NCI-H2171 (cell line): ENCODE measurements at places on chromosomes 1 and 21.
A peak's percentile ranks its signal among the peaks of the same experiment; 100 is the strongest.

- DNase-seq, result no peak
Observed at GRCh38 chr1:232468249-232468648, 161.7 kb downstream of the SIPA1L2 start.

GRCh38 chr1:231750296-231750695 lies 123.7 kb downstream of the DISC1 start:
- no peak for DNase-seq

- no peak for DNase-seq
Observed at GRCh38 chr21:41596241-41596925, 88.4 kb upstream of the TMPRSS2 start.

- DNase-seq, result no peak
Observed at GRCh38 chr1:3640121-3640837, 9.6 kb downstream of the WRAP73 start.

GRCh38 chr1:76657623-76658022 lies 209.7 kb upstream of the ST6GALNAC5 start:
- no peak for DNase-seq

GRCh38 chr1:234868296-234869147 lies 258.5 kb upstream of the IRF2BP2 start:
- no peak for DNase-seq

DNA sequence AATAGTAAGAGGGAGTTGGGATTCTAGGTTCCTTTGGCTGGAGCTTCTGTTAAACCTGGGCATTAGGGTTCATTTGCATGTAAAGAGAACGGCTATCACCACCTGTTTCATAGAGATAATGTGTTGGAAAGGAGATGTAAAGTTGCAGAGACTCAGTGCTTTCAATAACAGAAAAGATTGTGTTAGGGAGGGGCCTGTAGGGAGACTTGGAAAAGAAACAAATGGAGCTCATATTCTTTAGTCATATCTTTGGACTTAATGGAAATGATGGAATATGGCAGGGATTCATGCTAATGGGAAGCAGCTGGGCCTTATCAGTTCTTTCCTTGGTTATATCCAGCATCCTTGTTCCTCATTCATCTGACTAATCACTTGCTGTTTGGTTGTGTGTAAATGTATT lies 144.9 kb downstream of the CD247 start:
- DNase-seq, result no peak

- no peak for DNase-seq
Observed at GRCh38 chr1:197183195-197183748, 36.8 kb upstream of the ASPM start.

- DNase-seq, result peak; percentile 45
Observed at GRCh38 chr1:26471498-26472319, 531 bp upstream of the HMGN2 start.

- no peak for DNase-seq
Observed at GRCh38 chr1:46819335-46819734, 20.5 kb downstream of the CYP4B1 start.

DNA sequence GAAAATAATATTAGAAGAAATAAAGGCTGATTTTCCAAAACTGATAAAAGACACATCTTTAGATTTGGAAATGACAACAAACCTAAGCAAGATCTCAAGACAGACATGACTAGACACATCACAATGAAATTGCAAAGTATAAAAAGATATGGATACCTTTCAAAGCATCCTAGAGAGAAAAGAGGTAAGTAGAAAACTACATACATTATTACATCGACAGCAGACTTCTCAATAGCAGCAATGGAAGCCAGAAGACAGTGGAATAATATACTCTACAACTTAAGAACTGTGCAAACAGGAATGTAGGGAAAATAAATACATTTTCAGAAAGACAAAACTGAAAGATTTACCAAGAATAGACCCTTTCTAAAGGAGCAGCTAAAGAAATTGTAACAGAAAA lies 50.2 kb downstream of the DENND1B start:
- no peak for DNase-seq
